ELR (cell line): ENCODE measurements at places on chromosomes 7 and 10.

GRCh38 chr7:107691716-107692115, 31.1 kb downstream of the SLC26A4 start:
- no peak for DNase-seq

GRCh38 chr7:134289423-134289822, 27.3 kb downstream of the SLC35B4 start:
- no peak for DNase-seq

DNA sequence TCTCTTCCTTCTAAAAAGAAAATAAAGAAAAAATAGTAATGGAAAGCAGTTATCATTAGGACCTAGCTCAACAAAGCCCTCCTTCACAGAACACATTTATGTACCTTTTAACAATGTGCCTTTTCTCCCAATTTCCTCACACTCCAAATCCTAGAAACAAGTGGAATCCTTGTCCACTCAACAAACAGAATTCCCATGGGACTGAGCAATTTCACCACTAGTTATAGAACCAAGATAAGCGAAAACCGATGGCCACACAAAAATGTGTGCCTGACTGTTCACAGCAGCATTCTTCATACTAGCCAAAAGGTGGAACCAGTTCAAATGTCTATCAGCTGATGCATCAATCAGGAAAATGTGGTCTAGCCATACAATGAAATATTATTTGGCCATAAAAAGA, 17.3 kb downstream of the DCLRE1C start:
- no peak for DNase-seq

DNA sequence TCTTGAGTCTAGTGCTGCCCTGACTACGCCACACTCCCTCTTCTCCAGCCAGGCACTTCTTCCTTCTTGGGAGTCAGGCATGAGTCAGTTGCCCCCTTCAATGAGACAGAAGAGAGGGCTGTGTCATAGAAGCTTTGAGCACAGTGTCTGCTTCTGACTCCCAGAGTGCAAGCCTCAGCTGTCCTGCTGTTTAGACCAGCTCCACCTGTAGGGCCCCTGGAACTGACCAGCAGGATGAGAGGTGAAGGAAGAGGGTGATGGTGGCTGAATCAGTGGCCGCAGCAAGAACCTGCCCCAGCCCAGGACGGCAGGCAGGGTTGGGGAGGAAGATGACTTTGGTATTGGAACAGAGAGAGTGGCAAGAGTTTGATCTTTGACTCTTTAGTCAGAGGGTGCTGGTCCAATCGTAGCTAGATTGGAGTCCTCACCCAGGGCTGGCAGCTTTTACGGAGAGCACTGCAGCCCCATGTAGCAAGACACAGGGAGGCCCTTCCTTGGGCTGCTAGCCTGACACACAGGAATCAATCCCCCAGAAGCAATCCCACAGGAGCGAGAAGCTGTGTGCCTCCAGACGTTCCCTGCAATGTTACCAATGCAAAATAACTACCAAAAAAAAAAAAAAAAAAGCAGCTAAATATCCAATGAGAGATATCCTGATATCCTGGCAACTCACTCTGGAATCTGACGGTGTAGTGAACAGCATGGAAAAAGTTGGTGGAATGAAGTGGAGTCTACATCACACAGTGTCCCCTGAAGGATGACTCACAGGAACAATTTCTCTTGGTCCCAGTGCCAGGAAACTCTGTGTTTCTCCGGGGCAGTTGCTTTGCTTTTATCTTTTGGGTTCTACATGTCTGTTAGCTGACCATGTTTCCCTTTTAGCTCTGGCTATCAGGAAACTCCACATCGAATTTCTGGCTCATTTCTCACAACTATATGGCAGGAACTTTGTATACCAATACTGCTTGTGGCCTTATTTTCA, 6.9 kb downstream of the C10orf62 start:
- DNase-seq, result peak; percentile 94

- no peak for DNase-seq
These were observed 28.2 kb upstream of the LBX1 start for GRCh38 chr10:101257491-101257890.

- no peak for DNase-seq
These were observed 77.6 kb downstream of the ETV1 start for GRCh38 chr7:13911909-13912308.

DNA sequence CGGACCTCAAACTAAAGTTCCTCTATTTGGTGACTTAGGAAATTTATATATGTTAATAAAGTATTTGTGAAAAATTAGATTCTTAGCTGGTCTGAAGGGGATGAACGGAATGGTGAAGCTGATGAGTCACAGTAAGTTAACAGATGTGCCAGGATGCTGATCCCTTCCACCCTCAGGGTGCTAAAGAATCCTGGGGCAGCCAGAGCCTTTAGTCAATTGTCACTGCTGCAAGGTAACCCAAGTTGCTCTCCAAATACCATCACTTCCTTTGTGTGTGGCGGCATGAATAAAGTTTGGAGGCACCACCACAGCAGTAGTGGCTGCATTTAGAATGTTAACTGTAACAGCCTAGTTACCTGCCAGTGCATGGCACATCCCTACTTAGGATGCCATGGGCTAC, 222.6 kb upstream of the PPP1R3A start:
- peak; percentile 46 for DNase-seq

GRCh38 chr10:125147971-125148439, 12.4 kb downstream of the CTBP2 start:
- DNase-seq, result peak; percentile 48

DNA sequence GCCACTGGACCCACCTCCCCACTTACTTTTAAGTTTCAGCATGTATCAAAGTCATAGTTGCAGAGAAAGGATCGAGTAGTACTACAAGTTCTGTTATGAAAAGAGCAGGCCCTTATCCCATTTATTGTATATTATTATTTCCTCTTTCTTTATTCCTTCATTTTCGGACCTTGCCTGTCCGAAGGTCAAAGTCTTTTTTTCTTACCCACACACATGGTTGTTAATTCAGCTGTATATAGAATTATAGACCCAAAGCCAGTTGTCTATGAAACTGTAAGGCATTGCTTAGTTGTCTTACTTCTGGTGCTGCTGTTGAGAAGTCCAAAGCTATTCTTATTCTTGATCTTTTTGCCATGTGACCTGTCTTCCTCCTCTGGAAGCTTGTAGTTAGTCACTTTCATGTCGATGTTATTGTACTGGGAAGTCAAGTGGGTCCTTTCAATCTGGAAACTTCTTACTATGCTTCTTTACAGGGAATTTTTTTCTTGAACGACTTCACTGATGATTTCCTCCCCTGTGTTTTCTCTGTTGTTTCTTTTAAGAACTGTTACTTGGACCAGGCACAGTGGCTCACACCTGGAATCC, 8.3 kb downstream of the NUDT5 start:
- no peak for DNase-seq

DNA sequence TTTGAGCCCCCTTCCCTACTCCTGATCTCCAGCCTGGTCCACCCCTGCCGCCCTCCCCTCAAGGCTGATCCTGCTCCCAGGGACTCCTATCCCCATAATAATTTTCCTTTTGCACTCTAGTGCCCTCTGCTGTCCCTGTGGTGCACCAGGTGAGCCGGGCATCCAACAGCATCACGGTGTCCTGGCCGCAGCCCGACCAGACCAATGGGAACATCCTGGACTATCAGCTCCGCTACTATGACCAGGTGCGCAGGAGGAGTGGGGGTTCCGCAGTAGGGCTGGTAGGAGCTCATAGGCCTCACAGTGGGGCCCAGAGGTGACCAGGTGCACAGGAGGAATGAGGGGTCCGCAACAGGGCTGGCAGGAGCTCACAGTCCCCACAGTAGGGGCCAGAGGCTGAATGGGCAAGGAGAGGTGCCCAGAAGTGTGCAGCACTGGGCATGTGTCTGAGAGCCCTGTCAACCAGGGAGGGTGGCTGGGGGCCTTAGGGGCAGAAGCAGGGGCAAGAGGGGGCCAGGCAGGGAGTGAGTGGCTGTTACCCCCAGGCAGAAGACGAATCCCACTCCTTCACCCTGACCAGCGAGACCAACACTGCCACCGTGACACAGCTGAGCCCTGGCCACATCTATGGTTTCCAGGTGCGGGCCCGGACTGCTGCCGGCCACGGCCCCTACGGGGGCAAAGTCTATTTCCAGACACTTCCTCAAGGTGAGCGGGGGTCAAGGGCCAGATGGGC, 11.7 kb downstream of the EPHB6 start:
- DNase-seq, result peak; percentile 24

DNA sequence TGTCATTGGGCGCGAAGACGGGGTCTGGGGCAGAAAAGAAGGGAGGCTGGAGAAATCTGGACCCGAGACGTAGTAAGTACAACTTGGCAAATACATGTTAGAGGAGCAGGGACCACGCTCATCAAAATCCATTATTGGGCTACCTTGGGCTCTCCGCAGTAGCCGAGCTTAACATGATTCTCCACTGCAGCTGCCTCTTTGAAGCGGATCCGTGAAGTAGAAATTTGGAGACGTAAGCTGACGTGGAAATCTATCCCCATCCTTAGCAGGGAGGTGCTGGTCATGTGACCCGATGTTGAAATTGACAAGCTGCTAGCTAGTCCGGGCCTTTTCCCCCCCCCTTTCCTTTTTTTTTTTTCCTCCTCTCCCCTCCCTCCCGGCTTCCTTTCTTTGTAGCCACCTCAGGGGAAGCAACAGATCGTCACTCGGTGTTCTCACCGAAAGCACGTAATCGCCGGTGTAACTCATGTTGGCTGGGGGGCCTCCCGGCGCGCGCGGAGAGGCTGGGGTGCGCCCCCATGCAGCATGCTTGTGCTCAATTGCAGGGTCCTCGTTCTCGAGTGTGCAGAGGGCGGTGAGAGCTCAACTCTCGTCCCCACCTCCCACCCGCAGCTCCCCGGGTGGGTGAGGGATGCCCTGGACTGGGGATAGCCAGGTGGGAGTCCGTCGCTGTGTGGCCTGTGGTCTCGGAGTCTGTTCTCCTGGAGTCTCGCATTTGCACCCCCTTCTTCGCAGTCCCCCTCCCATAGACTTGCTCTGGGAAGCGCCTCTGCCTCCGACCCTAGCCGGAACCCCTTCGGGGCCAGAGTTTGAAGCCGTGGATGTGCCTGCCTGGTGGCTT, at the start of gene HOXA11:
HOXA11 (minus strand) TSS at position 220 of the 841 bp plus-strand sequence; CDS start at position 132, 88 bp downstream.
- DNase-seq, result peak; percentile 98

DNA sequence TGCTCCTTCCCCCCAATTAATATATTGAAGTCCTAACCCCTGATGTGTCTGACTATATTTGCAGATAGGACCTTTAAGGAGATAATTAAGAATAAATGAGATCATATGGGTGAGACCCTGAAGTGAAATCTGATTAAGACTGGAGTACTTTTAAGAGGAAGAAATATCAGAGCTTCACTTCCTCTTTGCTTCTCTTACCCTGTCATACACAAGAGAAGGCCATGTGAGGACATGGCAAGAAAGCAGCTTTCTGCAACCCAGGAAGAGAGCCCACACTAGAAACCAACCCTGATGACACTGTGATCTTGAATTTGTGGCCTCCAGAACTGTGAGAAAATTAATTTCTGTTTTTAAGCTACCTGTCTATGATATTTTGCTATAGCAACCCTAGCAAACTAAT, 44.2 kb downstream of the JMJD1C start:
- DNase-seq, result no peak

DNA sequence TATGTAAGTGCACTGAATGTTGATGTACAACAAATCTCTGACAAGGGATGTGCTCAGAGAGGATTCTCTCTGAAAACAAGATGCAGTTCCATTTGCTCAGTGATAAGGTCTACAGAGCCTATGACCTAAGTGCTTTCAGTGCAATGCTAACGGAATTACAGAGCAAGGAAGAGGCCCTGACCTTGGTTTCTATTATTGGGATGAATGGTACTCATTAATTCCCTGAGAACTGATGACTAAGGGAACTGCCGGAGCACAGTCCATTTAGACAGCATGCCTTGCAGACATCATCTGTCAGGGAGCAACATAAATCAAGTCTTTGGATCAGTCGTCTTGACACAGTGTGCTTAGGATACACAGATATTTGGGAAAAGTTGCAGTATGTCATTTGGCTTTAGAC, 340.8 kb downstream of the PHTF2 start:
- DNase-seq, result peak; percentile 18

- no peak for DNase-seq
These were observed 79.8 kb downstream of the GAD2 start for GRCh38 chr10:26296360-26296759.

- peak; percentile 82 for DNase-seq
These were observed 4.5 kb downstream of the KAZALD1 start for GRCh38 chr10:101066146-101066895.

DNA sequence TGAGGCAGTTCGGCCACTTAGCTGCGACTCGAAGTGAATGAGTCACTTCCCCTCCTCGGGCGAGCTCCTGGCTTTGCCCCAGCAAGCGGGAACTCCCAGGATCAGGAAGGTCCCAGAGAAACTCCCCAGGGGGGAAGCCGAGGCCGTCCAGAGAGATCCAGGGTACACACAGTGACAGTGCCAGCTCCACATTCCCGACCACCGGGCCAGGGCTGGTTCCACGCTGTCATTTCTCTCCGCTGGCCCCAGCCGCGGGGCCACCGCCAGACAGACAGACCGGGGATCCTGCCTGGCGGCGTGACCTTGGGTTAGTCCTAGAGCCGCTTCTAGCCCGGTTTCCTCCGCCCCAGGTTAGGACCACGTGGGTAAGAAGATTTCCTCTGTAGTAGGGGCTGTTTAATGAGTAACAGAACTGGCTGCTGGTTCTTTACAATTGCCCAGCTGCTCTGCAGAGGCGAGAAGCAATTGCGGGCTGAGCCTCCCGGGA, 463 bp upstream of the UPP1 start:
- peak; percentile 94 for DNase-seq

- DNase-seq, result no peak
These were observed 282.0 kb upstream of the ETV1 start for GRCh38 chr7:14271441-14271840.

GRCh38 chr7:113109718-113110117, 8.6 kb downstream of the SMIM30 start:
- no peak for DNase-seq

DNA sequence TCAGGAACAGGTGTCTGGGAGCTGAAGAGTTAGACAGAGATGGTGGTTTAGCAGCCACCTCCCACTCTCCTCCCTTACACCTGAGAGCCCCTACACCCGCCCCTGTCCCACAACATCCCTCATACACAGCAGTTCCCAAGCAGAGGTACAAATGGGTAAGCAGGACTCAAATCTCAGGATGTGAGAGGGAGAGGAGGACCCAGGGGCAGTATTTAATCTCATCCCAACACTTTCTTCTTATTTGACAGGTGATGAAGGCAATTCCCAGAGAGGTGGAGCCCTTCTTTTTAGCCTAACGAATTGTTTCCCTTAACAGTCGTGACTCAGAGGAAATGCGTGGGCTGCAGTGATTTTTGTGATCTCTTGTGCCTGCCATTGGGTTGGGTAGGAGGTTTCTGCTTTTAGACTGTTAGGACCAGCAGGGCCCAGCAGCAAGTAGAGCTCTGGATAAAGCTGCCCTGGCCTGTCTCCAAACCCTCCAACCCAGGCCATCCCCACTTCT, 191.3 kb downstream of the HECW1 start:
- peak; percentile 14 for DNase-seq

GRCh38 chr10:34333513-34333912, 481.6 kb downstream of the PARD3 start:
- peak; percentile 66 for DNase-seq

- no peak for DNase-seq
These were observed 4.3 kb downstream of the ELFN1 start for GRCh38 chr7:1674161-1675035.

- no peak for DNase-seq
These were observed 573 bp upstream of the IDI1 start for GRCh38 chr10:1049425-1049958.

- no peak for DNase-seq
These were observed 754.2 kb downstream of the GRID1 start for GRCh38 chr10:85612378-85612775.
